ENCODE measurements at places on chromosomes 11 and 22. TPM values are rescaled to one million over a fixed set of nuclear protein-coding genes. Genes with fewer than 3 reads are reported as not detected.

Gene LZTR1
- total RNA-seq: 24.7 TPM

Gene P2RX6
- 1.0 TPM for total RNA-seq

Gene CD3E
- total RNA-seq: not detected

Gene MMP12
- not detected for total RNA-seq

Gene TST
- 82.1 TPM for total RNA-seq

- no peaks in the 10 kb centered on the region for H3K36me3 ChIP-seq
- H3K4me1 ChIP-seq: no peaks in the 10 kb centered on the region
- H3K27me3 ChIP-seq: peaks cover 5% of the 10 kb centered on the region
- no peak overlapping the region for H3K27ac ChIP-seq
- no peak overlapping the region for H3K4me3 ChIP-seq
- no peak for DNase-seq
Observed at GRCh38 chr22:49446145-49446758, 381.4 kb downstream of the BRD1 start.

DNA sequence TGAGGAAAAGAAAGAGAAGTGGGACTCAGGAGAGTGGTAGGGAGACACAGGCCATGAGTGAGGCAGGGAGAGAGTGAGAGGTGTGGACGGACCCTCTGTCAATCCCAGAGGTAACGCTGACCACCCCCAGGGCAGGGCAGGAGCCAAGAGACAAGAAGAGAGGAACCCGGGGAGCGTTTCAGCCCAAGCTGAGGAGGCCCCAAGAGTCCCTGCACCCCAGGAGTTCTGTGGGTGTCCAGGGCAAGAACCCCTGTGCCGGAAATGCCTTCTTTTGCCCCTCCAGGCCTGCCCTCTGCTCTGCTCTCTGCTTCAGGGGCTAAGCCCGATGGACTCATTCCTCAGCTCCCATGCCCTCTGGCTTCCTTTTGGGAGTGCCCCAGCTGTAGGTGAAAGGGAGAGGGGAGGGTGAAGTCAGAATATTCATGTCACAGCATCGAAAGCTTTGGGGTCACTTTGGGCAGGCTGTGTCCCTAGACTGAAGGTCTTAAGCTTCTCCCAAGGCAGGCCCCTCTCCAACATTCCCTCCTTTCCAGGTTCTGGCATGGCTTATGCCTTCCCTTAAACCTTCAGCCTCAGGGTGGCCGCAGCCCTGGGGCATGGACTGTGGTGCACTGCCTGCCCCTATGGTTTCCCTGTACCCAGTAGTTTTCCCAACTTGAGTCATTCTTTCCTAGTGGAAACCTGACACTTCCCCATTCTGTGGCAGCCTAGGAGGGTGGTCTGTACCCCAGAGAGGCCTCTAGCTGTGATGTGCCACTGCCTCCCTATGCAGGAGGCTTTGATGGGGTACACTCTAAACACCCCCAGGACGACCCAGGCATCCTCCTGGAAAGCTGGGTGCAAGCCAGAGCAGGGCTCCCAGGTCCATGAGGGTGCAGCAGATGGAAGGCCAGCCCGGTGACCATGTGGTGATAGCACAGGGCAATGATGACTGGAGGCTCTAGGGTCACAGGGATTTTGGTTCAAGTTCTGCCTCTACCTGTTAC lies 27.1 kb downstream of the MYEOV start:
- DNase-seq: no peak
- no peaks in the 10 kb centered on the region for H3K4me1 ChIP-seq
- H3K27me3 ChIP-seq: no peaks in the 10 kb centered on the region
- no peaks in the 10 kb centered on the region for H3K36me3 ChIP-seq
- no peak overlapping the region for H3K4me3 ChIP-seq

Measured in right atrium auricular region (tissue), 2 donors.